Stimulated activated CD8-positive, alpha-beta memory T cell treated with anti-CD3 and anti-CD28 coated beads, Interleukin-4, amount 100 ng/mL, for 1 hour (primary cell): ENCODE measurements at places on chromosomes 7 and 10.

DNA sequence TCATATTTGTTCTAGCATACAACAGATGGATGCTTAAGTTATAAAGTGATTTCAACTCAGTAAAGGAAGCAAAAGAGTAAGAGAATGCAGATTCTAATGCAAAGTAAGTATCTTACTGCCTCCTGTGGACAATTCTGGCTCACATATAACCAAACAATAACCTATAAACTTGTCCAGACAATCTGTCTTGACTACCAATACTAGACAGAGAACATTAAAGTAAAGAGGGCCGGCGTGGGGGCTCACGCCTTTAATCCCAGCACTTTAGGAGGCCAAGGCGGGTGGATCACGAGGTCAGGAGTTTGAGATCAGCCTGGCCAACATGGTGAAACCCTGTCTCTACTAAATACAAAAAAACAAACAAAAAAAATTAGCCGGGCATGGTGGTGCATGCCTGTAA, 329.3 kb downstream of the CACNA2D1 start:
- DNase-seq: no peak

DNA sequence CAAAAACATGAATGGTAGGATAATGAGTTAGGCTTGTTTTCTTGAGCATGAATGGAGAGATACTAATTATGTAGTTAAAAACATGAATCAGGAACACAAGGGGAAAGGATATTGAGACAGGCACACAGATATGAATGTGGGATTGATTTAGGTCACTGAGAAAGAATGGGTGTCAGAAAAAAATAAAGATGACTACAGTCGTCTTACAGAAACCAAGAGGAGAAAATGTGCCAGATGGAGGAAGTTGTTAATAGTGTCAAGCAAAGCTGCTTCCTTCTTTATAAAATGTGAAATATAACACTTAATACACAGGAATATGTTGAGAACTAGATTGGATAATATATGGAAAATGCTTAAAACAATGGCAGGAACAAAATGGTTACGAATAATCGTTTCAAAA, 173.3 kb upstream of the BET1 start:
- no peak for DNase-seq

GRCh38 chr7:47488969-47489342, 93.0 kb downstream of the TNS3 start:
- DNase-seq: no peak

DNA sequence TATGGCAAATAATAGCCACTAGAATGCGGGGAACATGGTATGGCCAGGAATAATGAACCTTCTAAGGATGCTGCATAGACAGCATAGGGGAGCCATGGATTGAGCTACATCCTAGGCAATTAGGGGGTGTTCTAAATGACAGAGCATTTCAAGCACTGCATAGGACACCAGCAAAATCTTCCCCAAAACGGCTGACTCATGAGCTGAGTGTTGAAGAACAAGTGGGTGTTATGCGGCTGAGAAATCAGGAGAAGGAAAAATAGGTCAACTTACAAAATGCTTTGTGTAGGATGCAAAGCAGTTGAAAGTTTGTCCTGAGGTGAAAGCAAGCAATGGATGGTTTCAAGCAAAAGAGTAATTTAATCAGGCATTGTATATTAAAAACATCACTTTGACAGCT, 1023.5 kb upstream of the C7orf33 start:
- DNase-seq: no peak

GRCh38 chr10:78658645-78659597, 409.8 kb upstream of the ZMIZ1 start:
- no peak for DNase-seq

- no peak for DNase-seq
Measured at GRCh38 chr7:6422926-6423632, 24.7 kb downstream of the DAGLB start.

DNA sequence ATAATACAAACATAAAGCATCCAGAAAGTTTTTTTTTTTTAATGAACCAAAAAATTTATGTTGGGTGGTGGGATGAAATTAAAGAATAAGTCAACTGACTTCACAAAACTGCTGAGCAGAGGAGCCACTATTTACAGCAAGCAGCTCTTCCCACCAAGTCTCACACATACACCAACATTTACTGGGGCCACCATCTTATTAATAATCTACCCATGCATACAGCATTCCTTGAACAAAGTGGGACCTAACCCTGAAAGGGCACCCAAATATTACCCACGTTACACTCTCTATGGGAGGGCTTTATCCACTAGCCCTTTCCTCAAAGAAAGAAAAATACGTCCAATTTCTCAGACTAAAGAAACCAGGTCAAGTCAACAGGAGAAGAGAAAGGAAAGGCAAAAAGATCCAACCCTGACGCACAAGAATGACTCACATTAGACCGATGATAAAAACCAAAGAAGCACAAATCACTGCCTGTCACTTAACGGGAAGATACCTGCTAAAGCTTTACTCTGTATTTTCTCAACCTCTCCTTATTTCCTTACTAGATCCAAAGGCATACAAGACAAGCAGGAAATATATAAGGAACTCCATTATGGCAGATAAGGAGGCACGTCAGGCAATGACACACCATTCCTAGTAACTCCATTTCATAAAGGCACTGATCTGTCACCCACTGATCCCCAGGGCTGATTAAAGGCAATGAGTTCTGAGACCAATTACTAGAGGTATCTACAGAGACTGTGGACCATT, 141.8 kb upstream of the ASAH2 start:
- DNase-seq: no peak

DNA sequence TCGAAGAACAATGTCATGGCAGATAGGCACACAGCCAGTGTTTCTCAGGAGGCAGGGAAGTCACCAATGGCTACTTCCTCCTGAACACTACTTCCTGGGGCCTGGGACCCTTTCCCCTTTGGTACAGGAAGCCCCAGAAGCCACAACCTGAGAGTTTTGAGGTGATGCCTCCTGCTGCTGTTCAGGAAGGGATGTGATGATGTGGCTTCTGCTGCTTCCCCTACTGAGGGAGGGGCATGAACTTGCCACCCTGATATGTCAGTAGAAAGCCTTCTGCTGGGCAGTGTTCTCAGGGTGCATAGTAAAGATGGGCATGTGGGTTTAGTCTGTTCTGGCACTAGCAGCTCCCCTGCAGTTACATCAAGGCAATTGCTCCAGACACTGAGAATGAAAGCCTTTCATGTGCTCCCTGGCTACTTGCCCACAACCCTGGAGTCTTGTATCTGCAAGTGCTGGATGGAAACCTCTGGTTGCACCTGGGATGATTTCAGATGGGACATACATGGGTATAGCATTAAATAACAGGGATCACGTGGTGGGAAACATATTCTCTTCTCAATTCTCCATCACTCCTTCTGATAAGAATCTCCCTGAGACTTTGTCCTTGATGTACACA, 69.3 kb downstream of the ADRA2A start:
- no peak for DNase-seq

GRCh38 chr7:153188630-153189029, 429.1 kb downstream of the ACTR3B start:
- DNase-seq: no peak
